Stimulated activated CD4-positive, alpha-beta T cell treated with anti-CD3 and anti-CD28 coated beads, Interleukin-1b, Interleukin-23, amount 100 ng/mL, for 1 hour (primary cell): ENCODE measurements at places on chromosomes 7 and 10.
A peak's percentile ranks its signal among the peaks of the same experiment; 100 is the strongest.

GRCh38 chr10:71916827-71917226 is 47.4 kb upstream of the CHST3 start:
- DNase-seq: no peak

DNA sequence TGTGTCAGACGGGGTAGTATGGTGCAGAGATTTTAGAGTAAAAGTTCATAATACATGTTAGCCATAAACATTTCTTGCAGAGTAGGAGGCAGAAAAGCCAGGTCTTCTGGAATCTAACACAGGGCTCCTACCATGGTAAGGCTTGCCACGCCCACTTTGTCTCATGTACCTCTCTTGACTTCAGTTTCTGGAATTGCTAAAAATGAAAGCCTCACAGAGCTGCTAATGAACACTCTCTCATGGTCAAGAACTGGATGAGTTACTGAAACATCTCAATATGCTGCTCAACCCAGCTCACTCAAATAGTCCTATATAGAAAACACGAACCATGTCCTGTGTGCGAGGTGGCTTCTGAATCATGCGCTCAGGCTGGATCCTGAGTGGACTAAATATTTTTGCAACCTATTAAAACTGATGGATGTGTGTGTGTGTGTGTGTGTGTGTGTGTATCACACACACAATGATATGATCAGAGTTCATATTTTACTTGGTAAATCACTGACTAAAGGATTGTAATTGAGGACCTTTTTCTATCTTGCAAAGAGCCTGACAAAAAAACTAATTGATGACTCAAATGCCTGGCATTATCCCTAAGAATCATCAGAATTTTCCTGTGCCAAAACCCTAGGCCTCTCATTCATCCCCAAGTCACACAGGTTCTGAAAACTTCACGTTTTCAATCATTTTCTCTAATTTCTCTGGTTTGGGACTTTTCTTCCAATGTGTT is 1306.6 kb downstream of the XPNPEP1 start:
- DNase-seq: no peak

GRCh38 chr7:35584990-35585389 is 109.9 kb downstream of the HERPUD2 start:
- no peak for DNase-seq

GRCh38 chr10:89332123-89332633 is 4.4 kb downstream of the IFIT3 start:
- DNase-seq: no peak

DNA sequence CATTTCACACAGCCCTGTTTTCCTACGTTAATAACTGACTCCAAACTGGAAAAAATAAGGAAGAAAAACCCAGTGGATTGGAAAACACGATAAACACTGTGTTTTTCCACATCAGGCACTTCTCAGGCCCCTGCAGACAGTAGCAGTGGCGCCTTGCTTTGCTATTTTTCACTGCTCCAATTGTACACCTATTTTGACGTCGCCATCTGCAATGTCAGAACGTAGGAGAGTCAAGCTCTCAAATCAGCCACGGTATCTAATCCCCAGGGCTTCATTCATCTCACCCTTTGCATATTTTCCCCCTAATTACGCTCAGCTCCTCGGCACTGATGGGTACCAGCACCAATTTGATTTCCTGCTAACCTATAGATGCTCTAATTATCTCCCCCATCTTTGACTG is 338.1 kb upstream of the GALNT17 start:
- DNase-seq: no peak

DNA sequence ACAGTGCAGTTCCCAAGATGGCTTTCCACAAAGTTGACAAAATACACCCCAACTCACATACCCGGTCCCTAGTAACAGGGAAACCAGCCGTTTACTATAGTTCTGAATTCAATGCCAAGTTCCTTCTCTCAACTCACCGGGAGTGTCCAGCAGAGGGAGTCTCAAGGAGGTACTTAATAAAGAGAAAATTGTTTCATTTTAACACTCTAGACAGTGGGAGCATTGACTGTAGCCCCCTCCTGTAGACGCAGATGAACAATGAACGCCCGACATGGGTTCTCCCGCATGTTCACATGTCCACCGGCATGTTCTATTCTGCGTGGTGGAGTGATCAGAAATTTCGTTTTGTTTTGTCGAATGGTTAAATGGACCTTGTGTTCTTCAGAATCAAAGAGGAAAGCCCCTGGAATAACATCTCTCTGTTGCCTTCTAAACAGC is 1.9 kb downstream of the HIPK2 start:
- peak; percentile 25 for DNase-seq

DNA sequence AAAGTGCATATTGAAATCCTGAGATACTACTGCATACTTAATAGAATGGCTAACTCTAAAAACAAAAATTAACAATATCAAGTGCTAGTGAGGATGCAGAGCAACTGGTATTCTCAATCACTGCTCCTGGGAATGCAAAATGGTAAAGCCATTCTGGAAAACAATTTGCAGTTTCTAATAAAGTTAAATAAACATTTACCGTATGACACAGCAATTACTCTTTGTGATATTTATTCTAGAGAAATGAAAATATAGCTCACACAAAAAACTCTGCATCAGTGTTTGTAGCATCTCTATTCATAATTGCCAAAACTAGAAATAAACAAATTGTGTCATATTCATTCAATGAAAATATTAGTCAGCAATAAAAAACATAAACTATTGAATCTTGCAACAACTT is 255.0 kb upstream of the DKK1 start:
- DNase-seq: no peak

GRCh38 chr7:69782917-69783684 is 184.8 kb downstream of the AUTS2 start:
- DNase-seq: no peak

DNA sequence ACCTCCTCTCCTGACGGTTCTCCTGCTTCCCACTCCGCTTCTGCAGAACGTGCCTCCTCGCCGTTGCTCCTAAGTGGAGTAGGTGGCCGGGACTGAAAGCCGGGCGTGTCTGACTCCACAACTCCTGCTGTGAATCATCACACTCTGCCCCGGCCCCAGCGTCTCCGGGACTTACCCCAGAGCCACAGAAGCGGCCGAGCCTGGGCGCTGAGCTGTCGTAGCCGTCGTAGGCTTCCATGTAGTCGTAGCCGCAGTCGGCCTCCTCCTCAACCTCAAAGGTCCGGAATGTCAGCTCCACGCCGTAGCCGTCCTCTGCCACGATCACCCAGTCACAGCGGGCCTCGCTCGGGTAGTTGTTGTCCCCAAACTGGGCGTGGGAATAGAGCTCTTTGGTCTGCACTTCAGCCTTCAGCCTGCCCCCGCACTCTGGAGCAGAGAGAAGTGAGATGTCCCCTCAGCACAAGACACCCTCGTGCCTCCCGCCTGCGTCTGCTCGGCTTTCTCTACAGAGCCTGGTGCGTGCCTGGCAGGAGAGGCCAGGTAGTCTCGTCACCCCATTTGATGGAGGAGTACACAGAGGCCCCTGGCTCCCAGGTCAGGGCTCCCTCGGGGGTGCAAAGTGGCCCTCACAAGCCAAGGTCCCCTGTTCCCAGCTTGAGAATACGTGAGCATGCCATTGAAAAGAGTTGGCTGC is 11.2 kb upstream of the OPALIN start:
- DNase-seq: no peak

DNA sequence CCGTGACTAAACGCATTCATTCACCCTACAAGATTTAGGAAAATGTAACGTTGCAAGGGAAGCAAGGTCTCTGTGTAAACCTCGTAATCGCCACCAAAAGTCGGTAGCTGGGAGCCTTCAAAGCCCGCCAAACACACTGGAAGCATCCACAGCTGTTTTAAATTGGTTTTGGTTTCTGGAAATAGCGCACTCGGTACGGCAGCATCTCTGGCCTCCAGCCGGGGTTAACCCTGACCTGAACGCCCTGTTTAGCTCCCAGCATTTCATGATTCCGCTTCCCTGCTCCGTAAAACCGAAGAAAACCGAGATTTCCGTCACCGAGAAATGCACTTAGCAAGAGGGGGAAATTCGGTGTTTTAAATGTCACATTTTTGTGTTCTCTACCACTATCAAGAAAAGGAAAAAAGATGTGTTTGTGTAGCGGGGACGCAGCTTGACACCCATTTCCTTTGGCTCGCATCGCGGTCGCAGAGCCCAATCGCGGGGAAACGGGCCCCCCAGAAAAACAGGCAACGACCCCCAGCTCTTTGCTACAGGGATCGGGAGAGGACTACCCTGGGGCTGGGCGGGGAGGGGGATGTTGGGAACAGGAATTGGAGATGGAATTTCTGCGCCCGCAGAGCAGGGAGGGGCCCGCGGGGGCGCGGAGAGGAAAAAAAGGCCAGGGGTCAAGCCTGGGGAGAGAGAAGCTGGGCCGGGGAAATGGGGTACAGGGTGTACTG is 646 bp downstream of the SGCE start:
- DNase-seq: no peak

DNA sequence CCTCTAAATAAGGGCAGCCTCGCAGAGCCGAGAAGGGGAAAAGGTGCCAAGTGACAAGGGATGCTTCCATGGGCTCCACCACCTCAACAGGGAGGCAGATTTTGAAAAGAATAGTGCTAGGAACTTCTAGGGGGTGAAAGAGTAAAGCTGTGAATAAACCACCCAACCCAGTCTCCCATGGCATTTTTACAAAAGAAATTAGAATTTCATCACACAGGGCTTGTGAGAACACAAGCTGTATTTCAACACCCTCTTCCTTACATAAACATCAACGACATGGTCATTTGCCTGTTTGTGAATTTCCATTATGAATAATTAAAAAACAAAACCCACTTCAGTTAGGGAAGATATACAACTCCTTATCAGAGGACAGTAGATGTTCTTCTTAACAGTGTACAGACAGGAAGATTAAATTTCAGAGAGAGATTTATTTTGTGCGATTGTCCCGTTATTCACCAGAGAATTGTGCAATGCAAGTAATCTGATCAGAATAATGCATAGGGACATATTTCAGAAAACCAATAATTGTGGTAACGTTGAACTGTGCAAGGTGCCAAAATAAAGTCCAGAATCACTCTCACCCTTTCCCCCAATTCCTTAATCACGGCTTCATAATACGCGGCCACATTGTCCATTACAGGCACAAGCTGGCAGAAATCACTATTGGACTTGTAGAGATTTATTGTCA is 207.8 kb upstream of the MGMT start:
- DNase-seq: no peak

- no peak for DNase-seq
Measured at GRCh38 chr7:147833970-147834369, 756.6 kb upstream of the C7orf33 start.

DNA sequence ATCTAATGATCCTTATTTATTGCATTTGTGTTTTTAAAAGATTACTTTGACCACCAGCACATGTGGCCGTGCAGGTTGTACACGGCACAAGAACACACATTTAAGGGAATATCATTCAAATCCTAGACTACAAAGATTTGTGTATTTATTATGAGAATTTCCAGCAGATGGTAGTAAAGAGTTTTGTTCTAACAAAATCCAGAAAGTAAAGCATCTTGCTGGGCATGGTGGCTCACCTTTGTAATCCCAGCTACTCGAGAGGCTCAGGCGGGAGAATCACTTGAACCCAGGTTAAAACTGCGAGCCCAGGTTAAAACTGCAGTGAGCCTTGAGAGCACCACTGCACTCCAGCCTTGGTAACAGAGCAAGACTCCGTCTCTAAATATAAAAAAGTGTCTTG is 31.5 kb downstream of the MACROH2A2 start:
- DNase-seq: no peak

GRCh38 chr10:77380191-77380590 is 257.4 kb downstream of the KCNMA1 start:
- DNase-seq: no peak

GRCh38 chr10:130547368-130547767 is 411.2 kb downstream of the GLRX3 start:
- DNase-seq: no peak

- DNase-seq: no peak
Measured at GRCh38 chr7:26349005-26349915, 57.6 kb downstream of the SNX10 start.

DNA sequence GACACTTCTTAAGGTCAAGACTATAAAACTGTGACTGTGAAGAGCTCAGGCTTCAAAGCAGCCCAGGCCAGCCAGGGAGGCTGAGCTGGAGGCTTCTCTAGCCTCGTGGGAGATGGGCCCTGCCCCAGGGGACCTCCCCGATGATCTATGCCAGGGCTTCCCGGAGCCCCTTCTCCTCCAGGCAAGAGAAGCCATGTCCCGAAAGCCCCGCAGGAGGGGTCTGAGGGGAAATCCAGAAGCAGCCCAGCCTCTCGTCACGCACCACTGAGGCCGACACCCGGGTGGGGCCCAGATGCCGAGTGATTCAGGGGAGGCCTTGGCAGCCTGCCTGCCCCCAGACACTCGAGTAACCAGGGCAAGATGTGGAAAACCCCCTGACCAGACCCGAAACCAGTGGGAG is 63.7 kb downstream of the PROSER2 start:
- DNase-seq: no peak
